ENCODE measurements at places on chromosomes 12 and 14.

- DNase-seq: no peak
These were observed 176.7 kb downstream of the PAH start for GRCh38 chr12:102740141-102740955.

GRCh38 chr12:93884794-93885460 is 207.8 kb downstream of the CRADD start:
- no peak for DNase-seq

GRCh38 chr14:93161411-93161940 is 23.2 kb downstream of the MOAP1 start:
- no peak for DNase-seq

GRCh38 chr12:83451189-83451588 is 764.5 kb downstream of the TMTC2 start:
- DNase-seq: no peak
